ENCODE measurements at places on chromosomes 5 and 9.

DNA sequence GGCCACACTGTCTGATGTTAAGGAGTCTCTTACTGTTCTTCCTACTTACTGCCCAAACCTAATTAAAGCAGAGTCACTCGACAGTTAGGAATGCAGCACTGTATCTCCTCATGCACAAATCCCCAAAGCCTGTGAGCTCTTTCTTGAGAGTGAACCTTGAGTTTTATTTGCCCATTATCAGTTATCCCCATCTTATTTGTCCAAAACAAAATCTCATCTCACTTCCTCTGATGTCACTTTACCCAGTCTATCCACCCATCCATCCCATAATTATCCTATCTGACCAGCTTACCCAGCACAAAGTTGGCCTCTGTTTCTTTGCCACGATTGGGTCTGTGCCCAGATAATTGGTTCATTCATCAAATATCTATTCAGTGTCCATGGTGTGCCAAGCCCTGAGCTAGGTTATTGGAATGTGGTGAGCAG lies 250.8 kb downstream of the SLIT3 start:
- DNase-seq: no peak

DNA sequence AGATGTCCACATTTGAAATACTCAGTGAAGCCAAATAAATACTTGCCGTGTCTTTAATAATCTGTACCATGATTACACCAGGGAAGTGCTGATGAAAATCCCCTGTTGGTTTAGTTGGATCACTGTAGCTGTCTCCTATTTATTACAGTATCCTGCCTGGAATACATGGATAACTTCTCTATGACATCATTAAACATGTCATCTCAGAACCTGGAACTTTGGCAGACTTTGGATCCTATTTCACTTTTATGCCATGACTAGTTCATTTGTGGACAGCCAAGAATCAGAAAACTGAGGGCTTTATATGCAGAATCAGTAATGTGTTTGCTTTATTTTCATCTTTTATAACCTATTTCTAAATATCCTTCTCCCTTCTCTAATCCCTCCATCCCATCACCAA lies at the start of gene TXNDC8:
Gene TXNDC8, minus strand, starts transcription at position 137 of the 400 bp plus-strand sequence.
- DNase-seq: no peak

- DNase-seq: no peak
Measured at GRCh38 chr5:178378527-178379484, 146.2 kb upstream of the PHYKPL start.

- no peak for DNase-seq
Measured at GRCh38 chr5:42502613-42503470, 79.6 kb downstream of the GHR start.

DNA sequence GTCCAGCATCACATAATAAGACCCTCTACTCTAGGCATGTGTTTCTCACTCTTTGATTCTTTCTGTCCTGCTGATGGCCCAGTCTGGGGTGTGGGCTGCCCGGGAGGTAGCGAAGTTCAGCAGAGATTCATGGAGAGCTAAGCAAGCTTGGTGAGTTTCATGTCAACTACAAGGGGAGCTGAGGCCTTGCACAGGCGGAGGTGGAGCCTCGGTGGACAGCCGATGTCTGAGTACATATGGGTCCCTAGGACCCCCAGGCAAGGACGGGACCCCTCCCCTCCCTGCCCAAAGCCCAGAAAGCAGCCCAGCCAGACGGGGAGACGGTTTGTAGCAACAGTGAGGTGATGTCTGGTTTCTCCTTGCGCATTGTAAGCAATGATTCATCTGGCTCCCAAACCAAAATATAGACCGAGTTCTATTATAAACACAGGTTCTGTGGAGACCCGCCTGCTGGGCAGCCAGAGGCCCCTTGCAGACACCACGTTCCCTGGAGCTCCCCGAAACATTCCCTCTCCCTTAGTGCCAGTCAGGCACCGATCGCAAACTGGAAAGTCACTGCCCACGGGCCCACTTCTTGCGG lies 45.5 kb downstream of the COL27A1 start:
- DNase-seq: no peak

GRCh38 chr5:149581931-149582768 lies 852 bp downstream of the ARHGEF37 start:
- no peak for DNase-seq

DNA sequence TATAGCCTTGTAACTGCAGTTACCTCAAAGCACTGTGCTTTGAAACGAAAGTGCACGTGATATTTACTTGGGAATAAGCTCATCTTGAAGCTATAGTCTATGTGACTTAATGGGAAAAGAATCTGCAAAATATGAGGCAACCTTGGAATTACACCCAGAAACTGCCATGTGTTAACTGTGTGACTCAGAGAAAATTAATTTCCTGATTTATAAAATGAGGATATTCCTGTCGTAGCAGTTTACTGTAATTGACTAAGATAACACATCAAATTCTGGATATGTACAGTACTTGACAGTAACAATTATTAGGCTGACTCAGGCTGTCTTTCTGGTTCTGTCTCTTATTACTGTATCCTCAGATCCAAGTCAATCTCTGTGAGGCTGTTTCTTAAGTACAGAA lies 1079.9 kb upstream of the ACO1 start:
- no peak for DNase-seq
